ENCODE measurements at places on chromosomes 7 and 10.

- no peak for DNase-seq
These were observed at the start of gene HECTD2 for GRCh38 chr10:91409869-91410637. TSS of gene HECTD2 (plus strand) at chr10:91410344. CDS start at chr10:91410439, 95 bp downstream.

GRCh38 chr7:92034116-92034515, 93.5 kb downstream of the AKAP9 start:
- DNase-seq: no peak

- DNase-seq: no peak
These were observed 82.0 kb downstream of the MKI67 start for GRCh38 chr10:128044186-128044585.

- no peak for DNase-seq
These were observed 66.4 kb upstream of the ANK3 start for GRCh38 chr10:60456053-60456452.

DNA sequence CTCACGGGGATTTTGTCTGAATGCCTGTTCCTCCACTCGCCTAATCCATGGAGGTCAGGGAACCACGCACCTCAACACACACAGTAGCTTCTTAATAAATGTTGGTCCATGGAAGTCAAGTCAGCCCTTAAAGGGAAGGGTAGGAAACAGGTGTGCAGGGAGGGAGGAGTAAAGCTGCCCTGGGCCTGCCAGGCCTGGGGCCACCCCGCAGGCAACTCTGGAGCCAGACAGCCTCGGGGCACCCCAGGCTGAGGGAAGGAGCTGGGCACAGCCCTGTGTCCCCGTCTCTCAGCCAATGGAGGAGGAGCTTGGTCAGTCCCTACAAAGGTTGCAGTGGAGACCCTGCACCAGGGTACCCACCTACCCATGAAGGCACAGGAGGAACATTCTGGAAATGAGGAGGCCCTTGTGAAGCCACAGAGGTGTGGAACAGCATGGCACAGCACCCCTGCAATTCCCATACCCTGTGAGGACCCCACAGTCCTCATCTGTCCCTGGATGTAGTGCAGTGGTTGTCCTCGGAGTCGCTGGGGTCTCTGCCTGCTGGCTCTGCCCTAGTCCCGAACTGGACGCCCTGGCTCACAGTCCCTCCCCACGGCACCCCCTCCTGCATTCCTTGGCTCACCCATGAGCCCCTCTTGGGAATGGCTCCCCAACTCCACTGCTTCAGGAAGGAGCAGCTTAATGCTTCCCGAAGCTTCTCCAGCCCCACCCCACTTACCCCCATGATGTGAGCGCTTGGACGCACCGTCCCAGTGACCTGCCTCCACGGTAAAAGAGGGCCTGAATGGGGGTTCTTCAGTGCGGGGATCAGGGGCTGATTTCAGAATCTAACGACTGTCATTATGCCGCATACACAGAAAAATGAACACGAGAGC, 79.2 kb upstream of the INSIG1 start:
- no peak for DNase-seq

DNA sequence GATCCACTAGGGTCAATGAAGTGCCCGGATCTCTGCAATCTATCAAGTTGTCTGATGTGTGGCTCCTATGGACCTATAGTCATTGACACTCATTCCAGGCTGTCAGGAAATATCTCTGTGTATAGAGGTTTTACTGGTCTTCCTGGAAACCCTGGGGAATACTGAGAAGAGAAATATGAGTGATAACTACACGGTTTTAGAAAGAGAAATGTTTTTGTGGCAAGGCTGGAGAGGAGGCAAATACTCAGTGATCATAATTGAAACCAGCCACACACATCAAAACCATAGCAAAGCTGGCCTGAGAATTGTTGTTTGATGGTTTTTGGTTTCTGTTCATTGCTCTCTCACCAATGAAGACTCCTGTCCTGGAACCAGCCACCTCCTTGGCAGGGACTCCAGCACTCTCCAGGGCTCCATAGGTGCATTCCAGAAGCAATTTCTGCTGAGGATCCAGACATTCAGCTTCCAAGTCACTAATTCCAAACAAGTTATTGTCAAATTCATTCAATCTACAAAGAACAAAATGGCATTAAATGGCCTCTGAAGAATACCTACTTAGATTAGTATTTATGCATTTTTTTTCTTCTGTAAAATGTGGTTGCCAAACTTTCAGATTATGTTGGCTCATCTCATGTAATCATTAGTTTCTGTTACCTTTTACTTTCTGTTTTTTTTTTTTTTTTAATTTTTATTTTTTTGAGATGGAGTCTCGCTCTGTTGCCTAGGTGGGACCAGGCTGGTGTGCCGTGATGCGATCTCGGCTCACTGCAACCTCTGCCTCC, 108.6 kb upstream of the ABI1 start:
- no peak for DNase-seq

GRCh38 chr7:157007470-157008066, 2.9 kb downstream of the MNX1 start:
- DNase-seq: no peak

- DNase-seq: no peak
These were observed 16.3 kb upstream of the GIMAP6 start for GRCh38 chr7:150648353-150649079.

DNA sequence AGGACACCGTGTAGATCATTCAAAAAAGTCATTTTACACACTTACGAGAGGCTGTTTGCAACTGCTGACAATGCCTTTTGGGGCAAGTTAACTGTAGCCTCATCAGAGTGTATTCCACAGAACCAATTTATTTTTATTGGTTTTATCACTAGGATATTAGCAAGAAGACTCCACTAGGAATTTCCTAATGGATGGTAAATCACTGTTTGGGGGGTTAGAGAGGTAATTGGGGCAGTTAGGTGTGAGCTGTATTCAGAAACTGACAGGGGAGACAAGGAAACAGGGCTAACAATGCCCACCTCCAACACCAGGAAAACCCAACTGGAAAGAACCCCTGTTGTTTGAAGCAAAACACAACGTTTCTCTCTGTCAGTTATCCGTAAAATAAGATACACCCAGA, 383.0 kb upstream of the SHH start:
- no peak for DNase-seq

DNA sequence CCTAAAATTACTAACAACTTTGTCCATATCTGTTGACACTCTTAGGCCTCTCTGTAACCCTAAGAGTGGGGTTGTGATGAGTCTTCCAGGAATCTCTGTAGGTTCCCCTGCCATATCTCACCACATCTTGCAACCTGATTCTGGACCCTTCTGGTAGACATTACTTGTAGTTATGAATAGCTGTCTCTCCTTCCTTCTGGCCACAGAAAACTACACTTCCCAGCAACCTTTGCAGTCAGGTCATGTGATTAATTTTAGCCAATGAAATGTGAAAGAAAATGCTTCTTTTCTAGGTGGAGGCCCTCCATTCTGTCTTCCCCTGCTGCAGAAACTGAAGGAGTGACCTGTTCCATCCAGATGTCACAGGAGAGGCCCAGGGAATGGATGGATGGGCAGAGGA, 147.6 kb upstream of the AOAH start:
- no peak for DNase-seq

GRCh38 chr7:152702-153391, 39.5 kb upstream of the FAM20C start:
- DNase-seq: no peak

DNA sequence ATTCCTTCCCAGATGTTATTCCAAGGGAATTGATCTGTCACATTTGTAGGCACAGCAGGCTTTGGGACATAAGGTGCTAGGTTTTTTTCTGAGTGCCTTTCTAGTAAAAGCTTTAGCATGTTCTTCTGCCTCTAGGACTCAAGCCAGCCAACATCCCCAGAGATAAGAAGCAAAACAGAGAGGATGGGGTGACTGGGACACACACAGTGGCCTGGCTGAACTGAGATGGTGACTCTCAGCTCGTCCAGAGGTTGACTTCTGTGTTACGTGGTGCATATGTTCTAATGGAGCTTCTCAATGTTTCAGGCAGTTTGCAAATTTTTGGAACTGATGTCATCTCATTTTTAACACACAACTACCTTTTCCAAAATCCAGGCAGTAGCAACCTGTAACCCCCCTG, 188.1 kb upstream of the CELF2 start:
- DNase-seq: no peak

- DNase-seq: no peak
These were observed 180.6 kb downstream of the SEMA3E start for GRCh38 chr7:83468251-83468739.

GRCh38 chr10:110817614-110818013, 54.1 kb upstream of the PDCD4 start:
- DNase-seq: no peak

DNA sequence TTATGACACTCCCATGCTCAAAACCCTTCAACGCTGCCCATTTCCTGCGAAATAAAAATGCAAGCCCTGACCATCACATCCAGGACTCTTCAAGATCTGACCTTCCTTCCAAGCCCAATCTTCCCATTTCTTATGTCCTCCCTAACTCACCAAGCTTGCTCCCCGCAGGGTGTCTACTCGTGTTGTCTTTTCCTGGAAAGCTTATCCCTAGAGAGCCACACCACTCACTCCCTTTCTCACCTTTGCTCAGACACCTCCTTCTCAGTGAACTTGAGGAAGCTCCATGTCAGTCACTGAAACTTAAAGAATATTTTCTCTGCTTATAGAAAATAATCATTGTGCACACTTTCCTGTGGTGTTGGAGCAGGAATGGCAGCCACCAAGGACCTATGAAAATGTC, 54.4 kb upstream of the CACNB2 start:
- DNase-seq: no peak

- no peak for DNase-seq
These were observed 93.4 kb upstream of the FGL2 start for GRCh38 chr7:77293046-77293445.

GRCh38 chr10:114632869-114633715, 25.0 kb downstream of the ABLIM1 start:
- no peak for DNase-seq

DNA sequence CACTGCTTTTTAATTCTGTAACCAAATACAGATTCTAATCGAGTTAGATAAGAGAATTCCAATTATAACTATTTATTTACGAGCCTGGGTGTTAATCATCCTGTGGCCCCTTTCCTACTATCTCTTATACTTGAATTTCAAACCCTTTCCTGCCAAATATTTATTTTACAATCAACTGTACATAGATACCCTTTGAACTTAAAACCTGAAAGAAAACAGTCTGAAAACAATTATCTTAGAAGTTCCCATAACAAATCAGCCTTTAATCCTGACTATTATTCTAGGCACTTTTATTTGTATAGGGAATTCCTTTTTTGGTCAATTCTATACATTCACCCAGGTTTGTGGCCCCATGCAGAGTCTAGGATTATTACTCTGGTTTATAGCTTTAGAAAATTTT, 10.6 kb upstream of the GPR37 start:
- DNase-seq: no peak

DNA sequence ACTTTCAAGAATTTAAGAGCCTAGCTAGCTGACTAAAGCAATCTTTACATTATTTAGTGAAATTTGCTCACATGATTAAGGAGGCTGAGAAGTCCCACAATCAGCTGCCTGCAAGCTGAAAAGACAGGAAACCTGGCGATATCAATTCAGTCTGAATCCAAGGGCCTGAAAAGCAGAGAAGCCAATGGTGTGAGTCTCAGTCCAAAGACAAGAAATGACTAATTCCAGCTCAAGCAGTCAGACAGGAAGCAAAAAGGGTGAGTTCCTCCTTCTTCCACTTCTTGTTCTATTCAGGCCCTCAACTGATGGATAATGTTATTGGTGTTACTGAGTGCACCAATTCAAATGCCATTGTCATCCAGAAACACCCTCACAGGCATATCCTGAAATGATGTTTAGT, 1231.6 kb upstream of the CELF2 start:
- DNase-seq: no peak

All from cortex of kidney (tissue), 1 donor.